ENCODE measurements at places on chromosomes 2 and 18.

DNA sequence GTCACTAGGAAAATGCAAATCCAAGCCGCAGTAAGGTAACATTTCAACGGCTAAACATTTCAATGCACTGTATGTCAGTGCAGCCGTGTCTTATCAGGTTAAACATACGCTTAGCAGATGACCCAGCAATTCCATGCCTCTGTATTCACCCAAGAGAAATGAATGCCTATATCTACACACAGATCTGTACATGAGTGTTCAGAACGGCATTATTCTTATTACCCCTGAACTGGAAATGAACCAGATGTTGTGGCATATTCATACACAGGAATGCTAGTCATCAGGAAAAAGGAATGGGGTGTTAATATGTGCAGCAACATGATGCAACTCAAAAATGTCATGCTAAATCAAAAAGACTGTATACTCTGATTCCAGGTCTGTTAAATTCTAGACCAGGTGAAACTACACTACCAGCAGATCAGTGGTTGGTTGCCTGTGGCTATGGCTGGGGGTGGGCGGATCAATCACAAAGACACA lies 80.4 kb upstream of the RPL31 start:
- no peak for DNase-seq

DNA sequence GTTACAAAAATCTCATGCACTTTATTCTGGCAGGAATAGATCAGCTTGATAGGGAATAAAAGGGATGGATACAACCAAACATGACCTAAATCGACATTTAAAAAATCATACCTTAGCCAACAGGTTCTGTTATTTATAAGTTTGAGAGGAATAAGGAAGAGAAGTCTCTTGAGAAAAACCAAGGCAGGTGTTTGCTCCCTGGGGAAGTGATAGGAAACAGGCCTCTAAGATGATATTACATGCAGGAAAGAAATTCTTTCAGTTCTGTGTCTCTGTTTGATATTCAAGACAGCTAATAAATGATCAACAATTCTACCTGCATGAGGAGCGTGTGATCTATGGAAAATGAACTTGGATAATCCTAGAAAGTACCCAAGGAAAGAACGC lies 184.8 kb upstream of the ZEB2 start:
- no peak for DNase-seq

DNA sequence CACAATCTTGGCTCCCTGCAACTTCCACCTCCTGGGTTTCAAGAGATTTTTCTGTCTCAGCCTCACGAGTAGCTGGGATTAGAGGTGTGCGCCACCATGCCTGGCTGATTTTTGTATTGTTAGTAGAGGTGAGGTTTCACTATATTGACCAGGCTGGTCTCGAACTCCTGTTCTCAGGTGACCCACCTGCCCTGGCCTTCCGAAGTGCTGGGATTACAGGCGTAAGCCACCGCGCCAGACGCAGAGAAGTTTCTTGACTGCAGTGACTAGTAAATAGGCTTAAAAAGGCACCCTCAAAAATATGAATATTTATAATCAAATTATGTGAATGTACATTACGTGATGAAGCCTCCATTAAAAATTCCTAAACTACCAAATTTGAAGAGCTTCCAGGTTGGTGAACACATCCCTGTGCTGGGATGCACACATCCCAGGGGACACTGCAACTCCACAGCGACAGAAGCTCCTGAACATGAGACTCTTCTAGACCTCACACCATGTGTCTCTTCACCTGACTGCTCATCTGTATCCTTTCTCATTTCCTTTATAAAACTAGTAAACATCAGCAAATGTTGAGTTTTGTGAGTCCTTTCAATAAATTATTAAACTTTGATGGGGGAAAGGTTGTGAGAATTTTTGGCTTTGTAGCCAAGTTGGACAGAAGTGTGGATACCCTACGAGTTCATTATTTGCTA lies 203.3 kb upstream of the SPOPL start:
- DNase-seq, result no peak

DNA sequence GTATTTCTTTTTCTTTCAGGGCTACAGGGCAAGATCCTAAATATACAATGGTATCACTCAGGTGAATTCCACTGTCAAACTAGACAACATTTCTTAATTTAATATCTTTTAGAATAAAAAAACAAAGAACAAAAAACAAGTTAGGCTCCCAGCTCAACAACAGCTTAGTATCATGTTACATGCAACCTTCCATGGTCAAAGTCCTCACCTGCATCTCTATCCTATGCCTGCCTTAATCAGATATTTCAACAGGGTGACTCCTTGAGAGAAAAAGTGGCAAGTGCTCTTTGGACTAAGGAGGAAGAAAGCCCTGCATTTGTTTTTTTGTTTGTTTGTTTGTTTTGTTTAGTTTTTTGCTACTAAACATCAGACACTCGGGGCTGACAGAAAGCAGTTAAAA lies 50.2 kb downstream of the WDFY1 start:
- DNase-seq, result no peak

DNA sequence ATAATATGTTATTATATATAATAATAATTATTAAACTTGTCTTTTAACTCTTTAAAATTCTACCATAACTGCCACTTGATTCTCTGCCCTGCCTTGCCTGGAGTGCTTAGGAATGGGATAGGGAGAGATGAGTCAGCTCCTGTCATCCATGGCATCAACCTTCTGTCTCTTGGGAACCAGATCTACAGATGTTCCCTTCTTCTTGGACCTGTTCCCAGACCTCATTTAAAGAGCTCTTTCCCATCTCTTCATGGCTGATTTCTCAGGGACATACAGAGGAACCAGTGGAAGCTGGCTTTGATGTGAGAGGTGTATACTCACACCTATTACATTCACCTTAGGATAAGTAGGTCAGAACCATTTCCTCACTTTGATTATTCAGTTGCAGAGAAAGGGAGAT lies 155.3 kb upstream of the MYO3B start:
- no peak for DNase-seq

DNA sequence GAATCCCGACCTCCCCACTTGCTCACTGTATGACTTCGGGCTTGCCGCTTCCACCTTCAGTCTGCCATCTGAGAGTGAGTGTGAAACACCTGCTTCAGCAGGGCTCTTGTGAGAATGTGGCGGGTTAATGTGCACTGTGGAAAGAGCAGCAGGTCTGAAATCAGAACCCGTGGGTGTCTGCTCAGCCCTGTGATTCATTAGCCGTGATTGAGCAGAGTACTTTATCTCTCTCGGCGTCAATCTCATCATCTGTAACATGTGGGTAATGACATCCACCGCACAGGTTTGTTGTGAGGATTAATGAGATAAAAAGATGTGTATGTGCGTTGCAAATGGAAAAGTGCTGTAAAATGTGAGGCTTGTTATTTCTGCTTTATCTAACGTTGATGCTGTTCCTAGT lies 128.6 kb downstream of the LRATD1 start:
- no peak for DNase-seq

DNA sequence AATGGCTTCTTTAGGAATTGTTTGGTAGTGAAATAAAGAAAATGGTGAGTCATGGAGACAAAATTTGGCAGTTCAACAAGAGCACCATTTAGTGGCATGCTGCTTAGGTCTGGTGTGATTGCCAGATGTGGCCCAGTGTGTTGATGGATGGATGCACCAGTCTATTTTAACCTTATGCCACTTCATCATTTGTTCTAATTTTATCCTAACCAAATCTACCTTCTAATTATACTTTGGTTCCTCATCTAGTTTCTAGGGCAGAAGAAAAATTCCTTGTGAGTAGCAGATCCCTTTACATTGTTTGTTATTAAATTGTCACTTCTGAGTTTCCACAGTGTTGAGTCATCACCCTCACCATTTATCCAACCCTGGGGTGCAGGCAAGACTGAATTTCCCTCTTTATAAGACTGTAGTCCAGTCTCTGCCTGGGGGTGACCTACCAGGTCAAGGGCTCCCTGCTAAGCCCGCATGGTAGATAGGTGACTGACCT lies 32.5 kb downstream of the NABP1 start:
- no peak for DNase-seq

GRCh38 chr2:69298862-69299261 lies 88.2 kb downstream of the GFPT1 start:
- no peak for DNase-seq

DNA sequence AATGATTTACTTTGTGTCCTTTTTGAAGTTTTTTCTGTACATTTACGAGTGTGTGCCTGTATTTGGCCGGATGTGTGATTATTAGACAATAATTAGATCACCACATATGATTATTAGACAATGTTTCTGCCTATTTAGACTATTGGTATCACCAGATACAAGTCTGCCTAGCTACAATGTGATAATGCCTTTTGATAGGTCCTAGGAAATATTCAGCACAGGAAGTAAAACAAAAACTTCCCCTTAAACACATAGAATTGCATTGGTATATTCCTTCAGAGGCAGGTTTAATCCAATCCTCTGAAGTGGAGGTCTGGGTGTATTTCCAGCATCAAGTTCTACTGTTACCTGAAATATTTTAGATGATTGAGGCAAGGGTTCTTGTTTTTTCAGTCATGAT lies 275.1 kb downstream of the TGIF1 start:
- DNase-seq, result no peak

- no peak for DNase-seq
Observed at GRCh38 chr2:98795891-98796676, 65.2 kb upstream of the MGAT4A start.

- no peak for DNase-seq
Observed at GRCh38 chr2:122873951-122874350, 1118.5 kb downstream of the TSN start.

- DNase-seq, result no peak
Observed at GRCh38 chr2:1611886-1612285, 132.4 kb downstream of the PXDN start.

- DNase-seq, result no peak
Observed at GRCh38 chr2:142883526-142883925, 6.1 kb downstream of the KYNU start.

DNA sequence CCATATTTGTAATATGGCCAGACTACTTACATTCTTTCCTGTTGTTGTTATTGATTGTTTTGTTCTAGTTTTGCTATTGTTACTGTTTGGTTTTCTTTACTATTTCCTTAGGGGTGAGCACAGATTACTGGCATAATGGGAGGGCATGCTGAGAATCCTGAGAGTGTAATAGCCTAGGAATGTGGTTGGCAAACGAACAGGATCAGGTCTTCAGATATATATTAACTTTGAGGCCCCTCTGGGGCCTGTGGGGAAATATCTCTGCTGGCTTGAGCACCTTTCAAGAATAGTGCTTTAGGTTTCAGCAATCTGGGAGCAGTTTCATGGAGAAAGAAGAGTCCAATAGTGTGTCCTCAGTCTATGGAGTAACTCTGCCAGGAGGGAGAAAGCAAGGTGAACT lies 144.4 kb downstream of the THSD7B start:
- DNase-seq, result no peak

GRCh38 chr2:11069566-11070185 lies 85.6 kb upstream of the SLC66A3 start:
- DNase-seq, result no peak

- no peak for DNase-seq
Observed at GRCh38 chr18:48460929-48461583, 51.9 kb upstream of the ZBTB7C start.

- no peak for DNase-seq
Observed at GRCh38 chr2:190514676-190515075, 19.8 kb downstream of the NEMP2 start.

- no peak for DNase-seq
Observed at GRCh38 chr2:219405451-219405850, 12.7 kb upstream of the DES start.

GRCh38 chr2:238968616-238969384 lies 120.9 kb downstream of the TWIST2 start:
- DNase-seq, result no peak

GRCh38 chr2:41872646-41873045 lies 175.2 kb upstream of the PKDCC start:
- DNase-seq, result no peak

DNA sequence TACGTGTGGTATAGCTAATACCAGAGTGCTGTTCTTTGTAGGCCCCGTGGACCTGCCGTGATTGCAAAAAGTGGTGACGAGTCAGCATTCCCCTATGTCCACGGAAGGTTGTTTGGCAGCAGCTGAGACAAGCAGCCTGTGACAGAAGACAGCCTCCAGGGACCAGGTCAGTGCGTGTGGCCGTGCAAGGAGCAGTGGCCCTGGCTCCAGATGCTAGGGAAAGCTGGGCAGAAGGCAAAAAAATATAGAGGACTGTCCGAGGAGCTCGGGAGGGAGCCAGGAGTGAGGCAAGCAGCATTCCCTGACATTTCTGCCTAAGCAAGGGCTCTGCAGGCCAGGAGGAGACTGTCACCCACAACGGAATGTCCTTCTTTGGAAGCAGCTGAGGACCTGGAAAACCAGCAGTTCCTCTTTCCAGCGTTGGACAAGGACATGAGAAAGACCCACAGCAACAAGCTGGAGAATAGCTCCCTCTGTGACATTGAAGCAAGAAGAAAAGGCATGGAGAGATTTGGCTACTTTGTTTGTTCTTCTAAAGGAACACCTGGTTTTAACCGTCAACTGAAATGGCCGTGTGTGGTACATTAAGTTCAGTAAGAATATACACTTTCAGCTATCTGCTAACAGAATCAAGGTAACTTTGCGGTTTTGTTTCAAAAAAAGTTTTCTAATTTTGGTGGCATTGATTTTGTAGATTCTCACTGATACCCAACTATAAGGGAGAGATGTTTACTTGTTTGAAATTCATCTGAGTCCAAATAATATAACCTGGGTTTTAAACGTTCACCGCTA lies 58.3 kb downstream of the NPAS2 start:
- DNase-seq, result no peak

DNA sequence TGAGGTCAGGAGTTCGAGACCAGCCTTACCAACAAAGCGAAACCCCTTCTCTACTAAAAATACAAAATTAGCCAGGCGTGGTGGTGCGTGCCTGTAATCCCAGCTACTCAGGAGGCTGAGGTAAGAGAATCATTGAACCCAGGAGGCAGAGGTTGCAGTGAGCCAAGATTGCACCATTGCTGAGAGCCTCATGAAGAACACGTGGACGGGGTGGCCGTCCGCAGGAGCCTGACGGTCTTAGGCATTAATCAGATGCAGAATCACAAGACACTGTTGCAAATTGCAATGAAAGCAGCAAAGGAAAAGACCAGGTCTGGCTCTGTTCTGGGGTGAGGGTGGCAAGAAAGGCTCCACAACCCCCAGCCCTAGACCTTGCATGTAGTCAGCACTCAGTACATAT lies 104.0 kb upstream of the SLC66A3 start:
- DNase-seq, result no peak

GRCh38 chr18:36758623-36759022 lies 70.2 kb downstream of the TPGS2 start:
- DNase-seq, result no peak

DNA sequence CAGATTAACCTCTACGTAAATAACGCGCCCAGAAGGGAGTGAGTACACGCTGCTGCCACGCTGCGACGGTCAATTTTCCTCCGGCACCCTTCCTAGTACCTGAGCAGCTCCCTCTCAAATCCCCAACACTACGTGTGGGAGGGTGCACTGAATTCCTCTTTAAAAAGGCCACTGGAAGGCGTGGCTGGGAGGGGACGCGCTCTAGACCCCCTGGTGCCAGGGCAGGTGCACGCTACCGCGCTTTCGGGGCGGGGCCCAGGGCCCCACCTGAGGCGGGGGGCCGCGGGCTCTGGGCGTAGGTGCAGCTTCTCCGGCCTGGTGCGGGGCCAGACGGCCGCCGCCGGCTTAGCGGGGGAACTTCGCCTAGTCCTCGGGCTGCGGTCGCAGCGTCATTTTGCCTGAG lies 668 bp upstream of the ANKRD12 start:
- DNase-seq, result no peak

- peak; percentile 67 for DNase-seq
Observed at GRCh38 chr2:170409164-170409535, 231.2 kb downstream of the MYO3B start.

GRCh38 chr2:203533676-203534591 lies 1.2 kb downstream of the RAPH1 start:
- no peak for DNase-seq

GRCh38 chr2:182015334-182016109 lies 29.9 kb downstream of the PPP1R1C start:
- DNase-seq, result no peak

- no peak for DNase-seq
Observed at GRCh38 chr2:38016219-38016618, 59.7 kb downstream of the CYP1B1 start.

Data from T-helper 9 cell (primary cell).